Left renal pelvis (tissue), 4 donors: ENCODE measurements at places on chromosomes 5 and 9. TPM values are rescaled to one million over a fixed set of nuclear protein-coding genes. Genes with fewer than 3 reads are reported as not detected.

The PCDHB16 gene
- polyA plus RNA-seq = 5.6 TPM

The NUTM2F gene
- polyA plus RNA-seq = not detected

The PCDHA6 gene
- polyA plus RNA-seq = 0.49 TPM

The SPATA31E1 gene
- polyA plus RNA-seq = not detected

The LECT2 gene
- 4.6 TPM for polyA plus RNA-seq

The MLANA gene
- 0.99 TPM for polyA plus RNA-seq

The CD72 gene
- polyA plus RNA-seq = 1.9 TPM

The PCDHB2 gene
- 5.7 TPM for polyA plus RNA-seq

The SH3PXD2B gene
- polyA plus RNA-seq = 28.2 TPM

The TRIO gene
- polyA plus RNA-seq = 108 TPM

The DMRT3 gene
- polyA plus RNA-seq = 1.5 TPM

The SLC6A7 gene
- 0.11 TPM for polyA plus RNA-seq

The ZNF883 gene
- 9.1 TPM for polyA plus RNA-seq

DNA sequence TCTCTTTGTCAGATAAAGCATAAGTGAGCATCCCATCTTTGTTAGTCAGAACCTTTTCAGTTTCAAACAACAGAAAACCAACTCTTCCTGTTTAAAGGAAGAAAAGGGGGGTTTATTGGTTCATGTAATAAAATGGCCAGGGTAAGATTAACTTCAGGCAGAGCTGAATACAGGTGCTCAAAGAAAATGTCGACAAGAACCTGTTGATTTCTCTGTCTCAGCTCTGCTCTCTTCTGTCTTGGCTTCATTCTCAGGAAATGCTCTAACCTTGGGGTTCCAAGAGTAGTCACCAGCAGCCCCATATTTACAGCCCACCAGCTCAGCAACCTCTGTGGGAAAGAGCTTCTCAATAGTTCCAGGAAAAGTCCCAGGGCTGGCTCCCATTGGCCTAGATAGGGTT lies 25.2 kb downstream of the KCNIP1 start:
- no peak for DNase-seq

- no peak for DNase-seq
Measured at GRCh38 chr9:124278054-124278540, 20.3 kb downstream of the NEK6 start.

DNA sequence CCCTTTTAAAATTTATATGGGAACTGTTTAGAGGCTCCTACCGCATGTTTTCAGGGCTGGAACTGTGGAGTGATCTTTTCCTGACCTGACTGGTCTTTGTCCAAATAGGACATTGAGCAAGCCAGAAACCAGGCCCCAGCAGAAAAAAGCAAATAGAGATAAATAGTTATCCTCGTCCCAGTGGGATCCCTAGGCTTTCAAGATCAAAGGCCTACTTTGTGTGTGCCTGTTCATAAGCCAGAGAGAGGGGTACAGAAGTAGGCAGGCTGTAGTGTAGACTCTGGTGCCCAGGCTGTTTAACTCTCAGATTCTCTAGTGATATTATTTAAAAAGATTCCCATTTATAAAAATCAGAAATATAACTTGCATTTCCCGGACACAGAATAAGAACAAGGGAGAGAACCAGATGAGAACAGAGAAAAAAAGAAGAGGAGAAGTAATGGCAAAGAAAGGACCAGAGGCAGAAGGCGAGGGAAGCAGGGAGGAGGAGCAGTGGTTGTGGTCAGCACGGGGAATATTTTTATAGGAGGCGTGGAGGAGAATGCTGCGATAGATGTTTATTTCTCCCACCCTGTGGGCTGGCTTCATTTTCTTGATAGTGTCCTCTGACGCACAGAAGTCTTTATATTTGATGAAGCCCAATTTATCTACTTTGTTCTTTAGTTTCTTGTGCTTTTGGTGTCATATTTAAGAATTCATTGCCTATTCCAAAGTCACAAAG lies 101.2 kb downstream of the AOPEP start:
- DNase-seq = no peak

DNA sequence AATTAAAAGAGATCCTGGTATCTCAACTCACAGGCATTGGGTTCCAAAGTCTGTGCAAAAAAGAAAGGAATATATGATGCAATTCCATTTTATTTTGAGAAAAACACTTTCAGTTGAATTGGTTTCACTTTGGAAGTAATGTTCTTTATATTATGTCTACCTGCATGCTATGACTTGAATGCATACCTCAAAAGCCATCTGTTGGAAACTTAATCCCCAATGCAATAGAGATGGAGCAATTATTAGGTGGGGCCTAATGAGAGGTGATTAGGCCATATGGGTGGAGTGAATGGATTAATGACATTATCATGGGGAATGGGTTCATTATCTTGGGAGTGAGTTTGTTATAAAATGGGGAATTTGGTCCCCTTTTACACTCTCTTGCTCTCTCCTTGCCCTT lies 293.3 kb downstream of the CSNK1G3 start:
- DNase-seq = no peak

DNA sequence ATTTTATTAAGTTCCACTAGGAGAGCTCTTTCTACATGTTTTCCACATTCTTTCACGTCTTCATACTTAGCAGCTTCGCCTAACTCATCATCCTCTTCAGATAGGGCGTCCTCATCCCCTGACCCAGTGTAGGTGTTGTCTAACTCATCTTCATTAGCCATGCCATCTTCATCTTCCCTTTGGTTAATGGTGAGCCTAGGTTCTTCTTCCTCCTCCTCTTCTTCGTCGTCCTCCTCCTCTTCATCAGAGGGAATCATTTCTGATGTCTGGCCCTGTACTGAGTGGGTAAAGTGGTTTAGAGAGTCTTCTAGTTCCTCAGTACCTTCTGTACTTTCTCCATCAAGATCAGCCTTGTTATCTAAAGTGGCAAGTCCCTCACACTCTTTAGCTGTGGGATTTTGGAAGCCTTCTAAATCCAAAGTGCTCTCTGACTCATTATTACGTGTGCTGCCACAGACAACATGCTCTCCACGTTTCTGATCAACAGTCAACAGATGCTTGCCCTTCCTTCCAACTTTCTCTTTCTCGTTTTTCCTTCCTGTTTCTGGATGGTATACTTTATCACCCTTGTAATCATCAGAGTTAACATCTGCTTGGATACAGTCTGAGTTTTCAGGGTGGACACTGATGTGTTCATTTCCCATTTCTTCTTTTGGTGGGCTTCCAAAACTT lies 31.1 kb downstream of the TUT7 start:
- no peak for DNase-seq

- no peak for DNase-seq
Measured at GRCh38 chr9:135878528-135879236, 28.7 kb downstream of the CAMSAP1 start.

DNA sequence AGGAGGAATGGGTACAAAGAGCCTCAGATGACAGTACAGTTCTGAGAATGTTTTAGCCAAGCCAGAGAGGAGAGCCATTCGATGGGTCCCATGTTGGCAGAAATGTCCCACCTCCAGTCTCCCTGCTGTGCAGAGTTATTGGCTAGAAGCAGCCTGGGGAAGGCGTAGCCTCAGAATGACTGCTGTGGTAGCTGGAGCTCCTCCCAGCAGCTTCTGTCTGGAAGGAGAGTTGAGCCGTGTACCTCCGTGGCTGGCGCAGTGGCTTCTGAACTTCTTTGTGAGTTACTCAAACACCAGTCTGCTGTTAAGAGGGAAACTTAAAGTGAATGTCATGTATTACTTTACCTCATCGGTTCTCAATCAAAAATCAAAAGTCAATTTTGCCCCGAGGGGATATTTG lies 193.3 kb upstream of the SNX2 start:
- no peak for DNase-seq

DNA sequence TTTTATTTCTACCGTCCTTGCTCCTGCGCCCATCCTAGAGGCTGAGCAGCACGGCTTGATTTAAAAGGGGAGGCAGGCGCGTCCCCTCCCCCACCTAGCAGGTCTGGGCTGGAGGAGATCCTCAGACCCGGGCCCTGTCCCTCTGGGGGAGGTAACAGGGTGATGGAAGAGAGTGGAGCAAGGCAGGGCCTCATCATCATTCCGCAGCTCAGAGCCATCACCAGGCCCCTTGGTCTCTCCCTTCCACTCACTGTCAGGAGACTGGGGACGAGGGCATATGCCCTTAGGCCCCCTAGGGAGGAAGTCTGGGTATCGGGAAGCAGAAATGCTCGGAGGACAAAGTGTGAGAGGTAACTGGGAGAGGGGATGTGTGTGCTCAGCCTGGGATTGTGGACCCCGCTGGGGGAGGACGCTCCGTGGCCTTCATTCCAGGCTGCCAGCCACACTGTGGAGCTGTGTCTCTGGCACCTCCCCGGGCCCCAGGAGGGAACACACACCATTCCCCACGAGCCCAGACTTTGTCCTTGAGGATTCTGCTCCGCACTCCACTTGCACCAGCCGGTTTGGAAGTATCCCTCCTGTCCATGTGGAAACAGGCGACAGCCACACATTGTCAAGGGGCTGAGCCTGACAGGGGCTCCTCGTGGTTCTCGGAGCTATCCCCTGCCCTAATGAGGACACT lies 761 bp downstream of the REEP2 start:
- no peak for DNase-seq

- DNase-seq = no peak
Measured at GRCh38 chr9:130487500-130487899, 42.7 kb downstream of the ASS1 start.

DNA sequence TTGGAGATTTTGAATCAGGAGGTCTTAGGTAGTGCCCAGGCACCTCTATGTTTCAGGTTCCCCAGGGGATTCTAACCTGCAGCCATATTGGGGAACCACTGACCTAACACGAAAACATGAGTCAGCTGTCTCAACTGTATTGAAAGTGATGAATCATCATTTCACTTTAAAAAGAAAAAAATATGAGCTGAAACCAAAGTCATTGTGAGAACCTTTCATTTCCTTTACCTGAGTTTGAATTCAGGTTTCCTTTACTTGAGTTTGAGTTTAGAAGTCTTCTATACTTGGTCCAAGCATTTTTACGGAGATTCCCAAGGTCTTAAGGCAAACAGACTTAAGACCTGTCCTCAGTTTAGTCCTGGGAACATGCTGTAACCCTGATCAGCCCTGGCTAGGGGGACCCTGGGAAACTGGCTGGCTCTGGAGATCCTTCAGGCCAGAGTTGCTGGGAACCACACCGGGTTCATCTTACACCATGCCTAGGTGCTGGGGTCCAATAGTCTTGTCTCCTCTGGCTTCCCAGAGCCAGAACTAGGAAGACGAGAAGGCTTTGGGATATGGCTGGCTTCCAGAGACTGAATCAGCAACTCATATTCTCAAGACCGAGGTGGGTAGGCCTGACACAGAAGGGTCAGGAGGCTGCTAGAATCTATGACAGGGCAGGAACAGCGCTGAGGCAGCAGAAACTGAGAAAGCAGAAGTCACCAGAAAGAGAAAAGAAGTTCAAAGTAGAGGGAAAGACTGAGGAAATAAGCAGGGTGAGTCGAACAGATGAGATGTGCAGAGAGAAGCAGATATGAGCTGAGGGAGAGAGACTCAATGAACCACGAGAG lies 16.4 kb upstream of the PDCD1LG2 start:
- DNase-seq = no peak

DNA sequence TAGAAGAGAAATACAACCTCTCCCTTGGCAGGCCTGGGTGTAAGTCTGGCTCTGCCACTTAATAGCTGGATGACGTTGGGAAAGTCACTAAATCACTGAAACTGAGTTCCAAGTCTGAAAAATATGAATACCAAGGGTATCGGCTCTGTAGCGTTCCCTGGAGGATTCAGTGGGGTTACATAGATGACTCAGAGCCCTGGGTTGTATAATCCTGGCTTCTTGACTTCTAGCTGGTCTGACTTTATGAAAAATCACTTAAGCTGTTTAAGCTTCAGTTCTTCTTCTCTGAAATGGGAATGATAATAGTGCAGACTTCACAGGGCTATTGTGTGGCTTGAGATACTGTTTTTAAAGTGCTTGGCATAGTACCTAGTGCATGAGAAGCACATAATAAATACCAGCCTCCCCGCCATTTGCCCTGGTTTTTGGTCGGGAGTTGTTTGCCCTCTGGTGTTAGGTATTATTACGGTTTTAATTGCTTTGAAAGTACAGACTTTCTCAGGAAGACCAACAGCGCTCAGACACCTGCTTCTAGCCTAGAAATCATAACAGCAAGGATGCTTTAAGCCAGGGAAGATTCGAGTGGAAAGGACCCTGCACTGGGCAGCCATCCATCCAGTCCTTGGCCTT lies 43.0 kb downstream of the CYFIP2 start:
- no peak for DNase-seq

DNA sequence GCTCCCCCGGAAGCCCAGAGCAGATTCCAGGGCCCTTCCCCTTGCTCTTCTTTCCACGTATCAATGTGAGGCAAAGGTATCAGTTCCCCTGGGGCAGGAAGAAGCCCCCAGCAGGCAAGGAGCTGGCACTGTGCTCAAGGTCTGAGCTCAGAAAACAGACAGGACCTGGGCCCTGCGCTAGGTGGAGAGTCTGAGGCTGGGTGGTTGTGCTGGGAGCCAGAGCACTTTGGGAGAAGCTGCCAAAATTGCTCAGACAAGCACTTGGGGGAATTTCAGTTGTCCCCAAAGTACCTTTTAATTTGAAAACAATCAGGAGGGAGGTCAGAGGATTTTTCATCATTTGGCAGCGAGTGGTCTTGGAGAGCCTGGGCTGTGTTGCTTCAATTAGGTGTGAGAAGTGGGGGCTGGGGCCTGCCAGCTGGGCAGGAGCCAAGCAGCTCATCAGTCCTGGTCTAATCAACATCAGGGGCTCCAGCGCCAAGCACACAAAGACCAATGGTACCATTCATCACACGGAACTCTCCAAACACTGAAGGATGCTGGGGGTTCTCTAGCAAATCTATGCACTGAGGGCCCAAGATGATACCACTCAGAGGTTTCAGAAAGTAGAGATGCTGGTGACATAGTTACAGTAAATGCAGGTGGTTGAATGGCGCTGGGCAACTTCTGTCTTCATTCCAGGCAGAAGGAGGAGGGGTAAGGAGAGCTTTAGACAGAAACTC lies 176.5 kb downstream of the SNX18 start:
- no peak for DNase-seq

GRCh38 chr5:102863764-102864560 lies 108.9 kb downstream of the PAM start:
- DNase-seq = no peak

GRCh38 chr9:91120200-91120599 lies 241.5 kb downstream of the AUH start:
- DNase-seq = no peak

DNA sequence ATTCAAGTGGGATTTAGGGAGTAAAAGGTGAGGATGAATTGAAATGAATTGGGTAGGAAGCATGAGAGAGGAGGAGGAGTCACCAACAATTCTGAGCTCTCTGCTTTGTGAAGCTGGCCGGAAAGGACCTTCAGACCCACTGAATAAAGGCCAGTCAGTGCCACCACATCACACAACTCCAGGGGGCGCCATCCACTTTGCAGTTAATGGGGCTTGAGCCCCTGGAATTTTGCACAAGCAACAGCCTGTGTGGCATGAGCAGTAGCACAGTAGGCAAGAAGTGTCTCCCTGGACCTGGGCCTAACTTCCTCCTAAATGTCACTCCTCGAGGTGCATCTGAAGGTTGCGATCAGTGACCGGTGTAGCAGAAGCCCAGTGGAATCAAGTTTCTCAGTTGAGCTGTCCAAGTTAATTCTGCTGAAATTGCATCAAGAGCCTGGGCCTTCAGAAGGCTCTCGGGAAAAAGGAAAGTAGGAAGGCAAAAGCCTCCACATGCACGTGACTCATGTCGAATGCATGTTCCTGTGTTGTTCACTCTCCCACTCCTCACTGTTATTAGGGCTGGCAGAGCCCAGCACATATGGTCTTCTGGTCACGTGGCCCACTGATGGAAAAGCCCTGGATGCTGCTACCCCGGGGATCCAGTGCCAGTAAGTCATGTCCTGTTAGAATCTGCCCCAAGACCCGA lies 27.8 kb upstream of the GLIS3 start:
- no peak for DNase-seq
